ENCODE measurements at places on chromosomes 6 and 20.

GRCh38 chr6:43383021-43383667 is 13.7 kb upstream of the ZNF318 start:
- DNase-seq, result no peak

GRCh38 chr6:156953479-156954146 is 176.4 kb downstream of the ARID1B start:
- no peak for DNase-seq

- DNase-seq, result peak; percentile 81
Observed at GRCh38 chr20:1894471-1894950, 696 bp upstream of the SIRPA start.

- DNase-seq, result no peak
Observed at GRCh38 chr6:128560966-128561365, 40.6 kb upstream of the PTPRK start.

DNA sequence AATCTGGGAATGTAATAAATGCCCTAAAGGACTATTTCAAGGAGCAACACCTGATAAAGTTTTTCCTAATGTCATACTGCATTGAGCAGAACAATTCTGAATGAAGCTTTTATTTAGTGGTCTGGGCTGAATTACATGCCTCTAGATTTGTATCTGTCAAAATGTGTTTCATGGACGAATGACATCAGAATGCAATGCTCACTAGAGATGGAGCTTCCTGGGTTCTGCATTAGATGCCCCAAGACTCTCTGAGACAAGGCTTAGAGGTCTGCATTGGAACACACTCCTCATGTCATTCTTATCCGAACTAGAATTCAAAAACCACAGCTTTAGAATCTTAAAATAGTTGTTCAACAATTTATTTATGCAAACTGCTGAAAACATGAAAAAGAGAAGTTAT is 62.0 kb downstream of the SYNE1 start:
- no peak for DNase-seq

DNA sequence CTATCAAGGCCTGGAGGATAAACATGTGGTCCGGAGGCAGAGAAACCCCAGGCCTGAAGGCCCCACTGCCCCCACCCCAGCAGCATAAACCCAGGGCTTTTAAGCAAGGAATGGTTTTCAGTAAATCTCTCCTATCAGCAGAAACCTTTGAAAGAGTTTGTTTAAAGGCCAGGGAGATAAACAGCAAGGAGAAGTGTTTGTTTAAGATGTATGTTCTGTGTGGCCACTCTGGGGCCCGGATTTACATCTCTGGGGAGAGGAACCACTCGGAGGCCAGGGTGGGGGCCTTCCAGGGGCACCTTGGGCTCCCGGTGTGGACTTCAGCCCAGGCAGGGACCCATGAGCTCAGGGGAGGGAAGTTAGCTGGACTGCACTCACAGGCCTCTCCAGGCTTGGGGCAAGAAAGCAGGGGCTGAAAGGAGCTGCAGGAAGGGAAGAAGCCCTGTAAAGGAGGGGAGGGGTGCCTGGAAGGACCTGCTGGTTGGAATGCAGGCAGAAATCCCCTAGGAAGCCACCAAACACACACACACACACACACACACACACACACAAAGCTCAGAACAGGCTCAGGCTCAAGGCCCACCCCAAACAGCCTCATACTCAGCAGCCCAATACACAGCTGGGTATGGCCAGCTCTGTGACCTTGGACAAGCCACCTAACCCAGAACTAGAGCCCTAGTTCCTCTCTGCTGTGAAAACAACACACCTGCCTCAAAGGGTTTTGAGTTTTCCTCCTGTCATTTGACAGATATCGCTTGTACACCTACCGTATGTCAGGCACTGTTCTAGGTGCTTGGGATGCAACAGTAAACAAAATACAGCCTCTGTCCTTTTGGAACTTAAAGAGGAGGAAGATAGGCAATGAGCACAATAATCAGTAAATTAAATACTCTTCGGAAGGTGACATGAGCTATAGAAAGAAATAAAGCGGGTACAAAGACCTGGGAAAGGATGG is 26.2 kb upstream of the FOXP4 start:
- no peak for DNase-seq

GRCh38 chr6:116528780-116529179 is 16.7 kb downstream of the TRAPPC3L start:
- DNase-seq, result no peak

GRCh38 chr6:9398071-9398766 is 962.9 kb upstream of the SLC35B3 start:
- no peak for DNase-seq

- DNase-seq, result no peak
Observed at GRCh38 chr6:129206821-129207220, 323.9 kb downstream of the LAMA2 start.

DNA sequence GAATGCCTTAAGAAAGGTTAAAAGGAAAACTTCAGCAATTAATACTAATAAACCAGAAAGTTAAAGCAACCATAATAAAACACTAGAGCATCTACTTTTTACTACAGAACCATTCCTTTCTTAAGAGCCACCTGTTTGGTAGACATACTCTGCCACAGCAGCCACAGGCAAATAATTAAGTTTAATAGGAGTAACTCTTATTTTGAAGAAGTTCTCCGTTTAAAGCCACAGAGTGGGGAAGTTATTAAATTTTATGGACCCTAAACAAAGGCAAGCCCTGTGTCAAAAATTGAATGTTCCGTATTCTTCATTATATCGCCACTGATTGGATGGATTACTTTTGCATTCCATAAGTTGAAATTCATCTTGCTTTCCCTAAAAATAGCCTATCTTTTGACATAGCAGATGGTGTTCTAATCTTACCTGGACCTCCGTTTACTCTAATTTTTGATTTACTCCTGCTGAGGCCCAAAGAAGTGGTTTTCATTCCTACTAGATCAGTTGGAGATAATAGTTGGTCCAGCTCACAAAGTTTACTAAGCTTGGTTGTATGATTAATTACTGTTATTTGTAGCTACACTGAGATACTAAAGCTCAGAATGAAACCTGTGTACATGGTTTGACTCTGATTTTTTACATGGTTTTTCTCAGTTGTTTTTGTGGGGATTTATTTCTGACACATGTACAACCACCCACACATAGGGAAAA is 140.4 kb upstream of the SUPT3H start:
- DNase-seq, result no peak

GRCh38 chr20:43520074-43520630 is 12.7 kb downstream of the L3MBTL1 start:
- no peak for DNase-seq

DNA sequence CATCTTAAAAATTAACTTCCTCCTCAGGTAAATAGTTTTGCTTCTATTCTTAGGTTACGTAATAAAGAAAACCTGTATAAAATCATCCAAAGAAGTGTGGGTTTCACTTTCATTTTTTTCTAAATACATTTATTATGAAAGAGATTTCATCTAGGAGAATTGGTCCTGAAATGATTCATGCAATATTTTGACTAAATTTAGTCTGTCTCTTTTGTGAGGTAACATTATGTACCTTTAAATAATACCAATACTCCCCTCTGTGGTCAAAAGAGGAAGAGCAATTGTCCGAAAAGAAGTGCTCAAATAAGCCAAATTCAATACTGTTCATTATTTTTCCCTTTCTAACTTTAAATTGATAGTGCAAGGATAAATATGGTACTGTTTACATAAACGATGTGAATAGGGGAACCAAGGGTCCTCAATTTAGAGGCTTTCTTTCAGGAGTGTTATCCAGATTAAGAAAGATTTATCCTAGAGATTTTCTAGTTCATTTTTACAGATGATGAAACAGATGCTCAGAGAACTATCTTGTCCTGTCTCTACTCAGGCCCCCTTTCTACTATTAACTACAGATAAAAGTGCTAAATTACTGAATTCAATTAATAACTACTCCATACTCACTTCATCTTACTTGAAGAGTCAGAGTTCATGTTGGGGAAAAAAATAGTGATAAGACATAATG is 26.2 kb downstream of the CYP39A1 start:
- DNase-seq, result no peak

DNA sequence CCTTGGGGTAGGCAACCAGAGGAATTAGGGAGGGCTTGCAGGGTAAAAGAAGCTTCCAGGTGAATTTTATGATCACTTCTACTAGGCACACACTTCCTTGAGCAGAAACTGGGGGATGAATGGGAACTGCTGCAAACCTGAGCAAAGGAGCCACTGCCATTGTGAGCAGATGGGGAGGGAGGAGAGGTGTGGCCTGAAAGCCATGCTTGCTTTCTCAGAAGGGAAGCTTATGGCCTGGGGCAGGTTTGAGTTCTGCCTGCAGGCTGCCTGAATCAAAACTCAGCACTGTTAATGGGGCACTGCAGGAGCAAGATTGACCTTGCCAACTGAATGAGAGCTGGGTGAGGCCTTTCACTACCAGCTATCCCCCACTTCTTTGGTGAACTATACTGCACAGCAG is 328.1 kb downstream of the NKAIN2 start:
- DNase-seq, result no peak

DNA sequence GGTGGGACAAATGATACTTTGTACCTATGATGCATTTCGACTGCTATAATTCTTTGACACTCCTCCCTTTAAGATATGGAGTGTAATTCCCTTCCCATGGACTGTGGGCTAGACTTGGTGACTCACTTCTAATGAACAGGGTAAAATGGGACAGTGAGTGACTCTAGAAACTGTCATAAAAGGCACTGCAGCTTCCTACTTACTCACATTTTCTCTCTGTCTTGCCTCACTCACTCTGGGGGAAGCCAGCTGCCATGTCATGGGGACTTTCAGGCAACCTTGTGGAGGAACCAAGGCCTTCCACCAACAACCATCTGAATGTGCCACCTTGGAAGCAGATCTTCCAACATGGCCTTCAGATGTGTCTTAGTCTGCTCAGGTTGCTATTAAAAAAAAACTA is 12.9 kb upstream of the GFOD1 start:
- no peak for DNase-seq

- DNase-seq, result no peak
Observed at GRCh38 chr6:28656715-28657114, 131.0 kb downstream of the GPX5 start.

DNA sequence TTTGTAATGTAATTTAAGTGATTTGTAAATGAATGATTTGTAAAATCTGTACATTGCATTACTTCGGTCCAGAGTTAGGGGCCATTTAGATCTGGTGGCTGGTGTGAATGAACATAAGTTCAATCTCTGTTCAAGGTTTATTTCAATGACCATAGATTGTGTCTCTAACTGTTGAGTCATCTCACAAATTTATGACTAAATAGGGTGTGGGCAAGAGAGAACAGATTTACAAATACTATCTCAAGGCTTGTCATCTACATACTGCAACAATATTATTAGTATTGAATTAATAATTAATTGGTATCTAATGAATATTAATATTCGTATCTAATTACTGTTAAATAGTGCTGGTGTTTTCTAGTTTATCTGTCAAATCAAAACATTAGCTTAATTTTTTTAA is 115.3 kb upstream of the EDN1 start:
- DNase-seq, result no peak

GRCh38 chr6:35716798-35717197 is 20.0 kb upstream of the ARMC12 start:
- no peak for DNase-seq

GRCh38 chr6:16336056-16336818 is 97.8 kb downstream of the GMPR start:
- no peak for DNase-seq

GRCh38 chr20:50192364-50193198 is 2.0 kb downstream of the CEBPB start:
- no peak for DNase-seq

All from type B pancreatic cell (in vitro differentiated cells).